ENCODE measurements at places on chromosomes 3 and 15.

DNA sequence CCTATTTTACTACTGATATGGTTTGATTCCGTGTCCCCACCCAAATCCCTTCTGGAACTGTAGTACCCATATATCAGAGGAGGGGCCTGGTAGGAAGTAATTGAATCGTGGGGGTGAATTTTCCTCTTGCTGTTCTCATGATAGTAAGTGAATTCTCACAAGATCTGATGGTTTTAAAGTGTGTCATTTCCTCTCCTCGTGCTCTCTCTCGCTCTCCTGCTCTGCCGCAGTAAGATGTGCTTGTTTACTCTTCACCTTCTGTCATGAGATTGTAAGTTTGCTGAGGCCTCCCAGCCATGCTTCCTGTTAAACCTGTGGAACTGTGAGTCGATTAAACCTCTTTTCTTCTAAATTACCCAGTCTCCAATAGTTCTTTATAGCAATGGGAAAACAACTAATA lies 81.2 kb upstream of the ZBTB20 start:
- no peak for DNase-seq

DNA sequence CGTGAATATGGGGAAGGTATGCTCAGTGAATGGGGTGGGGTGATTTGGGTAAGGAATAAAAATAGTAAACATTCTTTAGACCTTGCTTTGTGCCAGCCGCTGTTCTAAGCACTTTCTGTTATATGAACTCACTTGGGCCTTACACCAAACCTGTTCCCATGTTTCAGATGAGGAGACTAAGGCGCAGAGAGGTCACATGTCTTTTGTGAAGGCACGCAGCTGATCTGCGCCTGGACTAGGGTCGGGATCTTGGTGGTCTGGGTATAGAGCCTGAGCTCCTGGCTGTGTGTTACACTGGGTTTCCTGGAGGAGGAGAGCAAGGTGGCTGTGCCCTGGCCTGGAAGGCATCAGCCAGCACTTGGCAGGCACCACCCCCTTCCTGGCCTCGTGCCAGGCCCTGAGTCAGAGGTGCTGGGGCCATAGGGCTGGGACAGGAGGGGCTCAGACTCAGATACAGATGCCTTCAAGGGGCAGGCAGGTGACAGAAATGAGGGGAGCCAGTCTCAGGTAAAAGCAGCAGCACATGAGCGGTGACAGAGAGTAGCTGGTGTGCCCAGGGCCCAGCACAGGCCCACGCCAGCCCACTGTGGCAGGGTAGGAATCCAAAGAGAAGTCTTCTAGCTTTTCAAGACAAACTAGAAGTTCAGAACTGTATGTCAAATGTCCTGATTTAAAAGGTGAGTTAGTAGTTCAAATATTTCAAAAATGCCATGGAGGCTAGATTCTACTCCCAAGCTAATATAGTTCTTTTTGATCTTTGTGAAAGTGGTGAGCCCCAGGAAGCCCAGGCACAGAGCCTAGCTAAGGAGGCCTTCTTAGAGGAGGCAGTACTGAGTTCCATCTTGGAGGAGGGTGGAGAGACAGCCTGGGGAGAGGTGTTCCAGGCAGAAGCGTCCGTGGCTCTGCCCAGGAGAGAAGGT lies 83.1 kb downstream of the DNAJB8 start:
- no peak for DNase-seq

DNA sequence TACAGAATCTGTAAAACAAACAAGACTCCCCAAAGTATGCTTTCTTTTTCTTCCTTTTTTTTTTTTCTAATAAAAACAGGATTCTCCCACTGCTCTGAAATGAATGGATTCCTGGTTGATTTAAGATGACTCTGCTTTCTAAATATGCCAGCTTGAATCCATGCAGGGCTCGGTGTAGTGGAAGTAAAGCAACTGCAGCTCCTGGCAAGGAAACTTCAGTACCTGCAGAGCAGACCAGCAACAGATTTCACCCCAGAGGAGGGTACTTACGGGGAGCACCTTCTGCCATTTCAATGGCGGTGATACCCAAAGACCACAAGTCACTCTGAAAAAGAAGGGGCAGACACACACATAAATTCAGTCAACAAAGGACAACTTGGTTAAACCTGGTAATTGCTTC lies 150.5 kb upstream of the SLC2A2 start:
- DNase-seq, result no peak

DNA sequence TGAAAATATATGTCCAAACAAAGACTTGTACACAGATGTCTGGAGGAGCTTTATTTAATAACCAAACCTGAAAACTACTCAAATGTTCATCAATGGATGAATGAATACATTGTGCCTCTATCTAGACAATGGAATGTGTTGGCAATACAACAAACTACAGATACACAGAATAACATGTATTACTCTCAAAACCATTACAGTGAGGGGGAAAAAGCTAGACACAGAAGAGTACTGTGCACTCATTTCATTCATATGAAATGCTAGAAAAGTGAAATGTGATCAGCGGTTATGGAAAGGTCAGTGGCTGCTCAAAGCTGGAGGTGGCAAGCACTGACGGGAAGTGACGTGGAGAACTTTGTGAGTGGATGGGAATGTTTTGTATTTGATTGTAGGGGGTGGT lies 13.2 kb downstream of the STOML1 start:
- DNase-seq, result no peak

GRCh38 chr3:25585361-25586166 lies 79.1 kb downstream of the TOP2B start:
- no peak for DNase-seq

GRCh38 chr15:40364251-40364650 lies 6.2 kb downstream of the DISP2 start:
- DNase-seq, result no peak

GRCh38 chr3:111737706-111738086 lies 121.4 kb upstream of the PHLDB2 start:
- DNase-seq, result no peak

DNA sequence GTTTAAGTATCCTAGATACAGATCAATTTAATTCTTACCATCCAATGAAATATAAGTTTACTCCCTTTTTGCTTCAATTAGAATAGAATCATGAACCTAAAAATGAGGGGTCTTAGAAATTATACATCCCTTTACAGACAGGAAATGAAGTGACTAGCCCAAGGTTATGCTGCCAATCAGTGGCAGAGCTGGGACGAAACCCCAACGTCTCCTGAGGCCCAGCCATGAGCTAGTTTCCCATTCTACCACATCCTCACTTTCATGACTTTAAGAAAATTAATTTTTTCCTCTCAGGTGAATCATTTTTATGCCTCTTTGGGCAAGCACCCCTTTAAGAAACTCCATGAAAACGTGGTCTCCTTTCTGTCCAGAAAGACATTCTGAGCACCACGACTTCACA lies 11.2 kb downstream of the LRIG1 start:
- no peak for DNase-seq

DNA sequence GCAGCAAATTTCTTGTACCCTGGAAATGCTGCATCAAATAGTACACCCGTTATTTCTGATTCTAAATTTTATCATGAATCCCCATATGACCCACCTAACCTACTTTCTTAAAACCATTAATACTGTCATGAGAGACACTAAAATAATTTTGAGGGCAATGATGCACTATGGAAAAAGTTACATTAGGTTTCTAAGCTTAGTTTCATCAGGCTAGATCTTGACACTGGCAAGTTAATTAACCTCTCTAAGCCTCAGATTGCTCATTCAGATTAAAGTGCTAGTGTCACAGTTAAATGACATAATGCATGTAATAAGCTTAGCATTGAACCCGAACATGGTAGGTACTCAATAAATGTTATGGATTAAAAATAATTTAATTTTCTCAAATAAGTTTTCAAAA lies 8.2 kb downstream of the GOLIM4 start:
- no peak for DNase-seq

DNA sequence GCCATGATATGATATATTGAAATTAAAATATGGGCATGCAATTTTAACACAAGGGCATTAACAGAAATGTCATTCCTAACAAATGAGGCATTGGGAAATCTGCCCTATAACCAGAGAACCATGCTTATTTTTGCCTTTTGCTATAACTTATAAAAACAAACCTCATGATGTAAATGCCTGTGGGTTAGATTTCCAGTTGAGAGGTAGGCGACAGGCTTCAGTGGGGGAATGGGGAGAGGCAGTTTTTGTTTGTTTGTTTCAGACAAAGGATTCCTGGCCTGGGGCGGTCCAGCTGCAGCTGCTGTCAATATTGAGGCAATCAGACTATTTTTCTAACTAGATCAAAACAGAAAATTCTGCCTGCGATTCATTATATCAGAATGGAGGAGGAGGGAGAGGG lies 490.4 kb upstream of the CFAP20DC start:
- DNase-seq, result no peak

GRCh38 chr15:26926081-26926480 lies 44.9 kb upstream of the GABRG3 start:
- DNase-seq, result no peak

- DNase-seq, result no peak
Observed at GRCh38 chr3:7421065-7421464, 560.1 kb downstream of the GRM7 start.

DNA sequence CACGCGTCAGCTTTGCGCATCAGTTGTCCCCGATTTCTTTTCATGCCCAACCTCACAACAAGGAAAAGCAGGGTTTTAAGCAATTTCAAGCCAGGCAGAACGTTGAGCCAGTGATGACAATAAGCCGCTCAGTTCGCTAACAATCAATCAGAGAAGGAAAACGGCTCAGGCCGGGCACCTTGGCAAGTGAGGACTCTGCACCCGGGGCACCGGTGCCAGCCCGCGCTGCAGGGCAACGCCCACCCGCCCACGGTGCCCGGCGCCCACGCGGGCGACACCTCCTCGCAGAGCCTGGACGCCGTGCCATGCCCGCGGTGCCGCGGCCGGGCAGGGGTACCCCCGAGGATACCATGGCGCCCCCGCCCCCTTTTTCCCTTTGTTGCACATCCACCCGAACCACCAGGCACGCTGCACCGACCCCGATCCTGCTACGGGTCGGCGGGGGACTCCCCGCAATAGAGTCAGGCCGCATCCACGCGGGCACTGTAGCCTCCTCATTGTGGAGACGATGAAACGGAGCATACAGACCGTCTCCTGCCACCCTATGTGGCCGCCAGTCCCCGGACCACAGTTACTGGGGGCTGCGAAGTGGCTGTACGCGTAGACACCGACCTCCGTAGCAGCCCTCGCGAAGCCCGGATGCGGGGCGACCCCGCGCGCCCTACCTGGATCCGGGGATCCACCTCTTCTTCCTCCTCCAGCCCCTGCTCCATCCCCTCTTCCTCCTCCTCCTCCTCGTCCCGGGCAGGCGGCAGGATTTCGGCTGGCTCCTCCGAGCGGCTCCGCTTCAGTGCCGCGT lies 581 bp downstream of the SH3BP5 start:
- peak; percentile 13 for DNase-seq

GRCh38 chr15:40334941-40335795 lies 5.6 kb downstream of the CCDC9B start:
- DNase-seq, result no peak

DNA sequence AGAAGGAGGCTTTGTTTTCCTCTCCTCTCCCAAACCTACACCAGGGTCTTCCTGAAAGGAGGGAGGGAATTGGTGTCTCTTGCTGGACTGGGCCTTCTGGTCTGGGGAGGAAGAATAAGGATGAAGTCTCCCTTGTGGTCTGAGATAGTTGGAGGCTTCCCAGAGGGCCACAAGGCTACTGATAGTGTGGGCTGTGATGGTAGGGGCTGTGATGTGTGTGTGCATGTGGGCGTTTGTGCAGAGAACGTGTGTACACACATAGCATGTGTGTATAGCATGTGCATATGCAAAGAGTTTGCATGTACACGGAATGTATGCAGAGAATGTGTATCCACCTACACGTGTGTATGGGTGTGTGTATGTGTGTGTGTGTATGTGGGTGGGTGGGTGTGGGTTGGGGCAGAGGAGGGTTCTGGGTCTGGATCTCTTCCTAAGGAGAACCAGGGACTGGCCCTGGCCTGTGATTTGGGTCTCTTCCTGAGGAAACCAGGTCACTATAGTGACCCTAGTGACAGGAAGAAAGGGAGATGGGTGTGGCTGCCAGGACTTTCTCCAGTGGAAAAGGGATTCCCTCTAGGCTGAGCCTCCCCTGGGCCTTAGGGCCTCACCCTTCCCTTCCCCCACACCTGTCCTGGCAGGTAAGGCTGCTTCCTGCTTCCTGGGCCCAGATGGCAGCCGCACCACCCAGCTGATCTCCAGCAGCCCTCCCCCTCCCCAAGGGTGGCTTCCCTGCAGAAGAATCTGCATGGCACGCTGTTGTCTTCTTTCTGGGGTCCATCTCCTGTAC lies 1.7 kb downstream of the FLNB start:
- DNase-seq, result no peak

DNA sequence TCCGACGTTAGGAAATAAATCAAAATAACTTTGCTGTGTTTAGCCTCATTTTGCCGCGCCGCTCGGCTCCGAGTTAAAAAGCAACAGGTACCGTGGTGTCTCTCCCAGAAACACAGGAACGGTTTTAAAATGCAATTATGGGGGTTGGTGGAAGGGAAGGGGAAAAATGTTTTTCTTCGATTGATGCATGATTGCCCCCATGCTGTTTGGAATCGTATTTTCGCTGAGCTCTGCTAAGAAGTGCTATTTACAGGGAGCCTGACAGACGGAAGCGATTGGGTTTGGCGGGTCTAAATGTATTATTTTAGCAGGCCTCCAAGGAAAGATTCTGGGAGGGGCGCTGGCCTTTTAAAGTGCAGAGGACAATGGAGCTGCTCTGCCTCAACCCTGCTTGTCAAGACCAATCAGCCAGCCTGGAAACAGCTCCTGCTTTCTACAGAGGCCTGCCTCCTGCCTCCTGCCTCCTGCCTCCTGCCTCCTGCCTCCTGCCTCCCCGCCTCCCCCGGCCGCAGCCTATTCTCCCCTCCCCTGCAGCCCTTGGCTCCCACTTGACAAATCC lies 156.7 kb upstream of the TLE3 start:
- DNase-seq, result no peak

DNA sequence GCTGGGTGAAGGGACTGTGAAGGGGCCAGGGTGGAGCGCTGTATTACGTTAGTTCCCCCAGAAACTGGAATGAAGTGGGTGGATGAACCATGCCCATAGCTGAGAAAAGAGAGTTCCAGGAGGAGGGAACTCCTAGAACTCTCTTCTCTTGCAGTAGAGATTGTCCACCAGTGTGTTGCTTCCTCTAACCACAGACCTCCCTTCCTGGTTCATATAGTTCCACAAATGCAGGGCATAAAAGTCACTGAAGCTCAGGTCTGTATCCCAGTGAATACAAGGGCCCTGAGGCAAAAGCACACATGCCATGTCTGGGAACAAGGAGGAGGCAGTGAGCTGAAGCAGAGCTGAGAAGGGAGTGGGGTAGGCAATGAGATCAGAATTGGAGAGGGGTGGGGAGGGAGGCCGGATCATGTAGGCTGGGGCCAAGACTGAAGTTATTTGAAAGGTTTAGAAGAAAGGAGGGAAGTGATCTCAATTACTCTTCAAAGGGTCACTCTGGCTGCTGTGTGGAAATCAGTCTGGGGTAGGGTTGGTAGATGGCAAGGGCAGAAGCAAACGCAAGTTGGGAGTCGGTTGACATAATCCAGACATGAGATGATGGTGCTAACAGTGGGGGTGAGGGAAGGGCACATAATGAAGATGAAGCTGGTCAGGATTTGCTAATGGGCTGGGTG lies 6.5 kb downstream of the A4GNT start:
- DNase-seq, result no peak

Data from neural crest cell (in vitro differentiated cells).